ENCODE measurements at places on chromosomes 11 and 22. TPM values are rescaled to one million over a fixed set of nuclear protein-coding genes. Genes with fewer than 3 reads are reported as not detected.

KBTBD3 gene
- 15.4 TPM for total RNA-seq

CRYBB3 gene
- total RNA-seq: not detected

TLCD5 gene
- total RNA-seq: 8.2 TPM

FGF19 gene
- total RNA-seq: not detected
